Fibroblast of lung (primary cell): ENCODE measurements at places on chromosomes 3 and 15. TPM values are rescaled to one million over a fixed set of nuclear protein-coding genes. Genes with fewer than 3 reads are reported as not detected.
A peak's percentile ranks its signal among the peaks of the same experiment; 100 is the strongest.

Gene RBPMS2
- polyA plus RNA-seq = 0.18 and 1.1 TPM in 2 replicates

Gene GHSR
- not detected in 2 replicates for polyA plus RNA-seq

Gene DNAH12
- 0.06 and 0.12 TPM in 2 replicates for polyA plus RNA-seq

Gene ZPLD1
- 0.02 TPM in 1 of 2 replicates, not detected in the other for polyA plus RNA-seq

Gene ACP3
- 3.9 and 25.3 TPM in 2 replicates for polyA plus RNA-seq

Gene FBXL2
- polyA plus RNA-seq = 16.0 and 26.5 TPM in 2 replicates

Gene IQSEC1
- 4.3 and 5.9 TPM in 2 replicates for polyA plus RNA-seq

Gene RAD51
- 5.0 and 10.3 TPM in 2 replicates for polyA plus RNA-seq

Gene CHRNB4
- polyA plus RNA-seq = not detected in 2 replicates

DNA sequence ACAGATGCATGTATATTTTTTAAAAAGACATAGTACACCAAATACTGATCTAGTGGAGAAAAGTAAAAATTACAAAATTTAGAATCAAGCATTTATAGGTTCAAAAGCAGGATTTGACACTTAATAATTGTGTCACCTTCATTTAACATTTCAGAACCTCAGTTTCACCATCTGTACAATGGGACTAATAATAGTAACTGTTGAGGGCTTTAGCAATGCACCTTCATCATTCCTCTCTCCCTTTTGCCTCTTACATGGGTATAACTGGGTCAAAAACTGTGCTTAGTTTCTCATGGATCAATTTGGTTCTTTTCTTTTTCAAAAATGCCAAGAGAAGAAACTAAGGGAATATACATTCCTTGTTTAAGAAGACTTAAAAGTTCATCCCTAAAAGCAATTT lies 5.5 kb upstream of the TMEM212 start:
- DNase-seq = no peak

DNA sequence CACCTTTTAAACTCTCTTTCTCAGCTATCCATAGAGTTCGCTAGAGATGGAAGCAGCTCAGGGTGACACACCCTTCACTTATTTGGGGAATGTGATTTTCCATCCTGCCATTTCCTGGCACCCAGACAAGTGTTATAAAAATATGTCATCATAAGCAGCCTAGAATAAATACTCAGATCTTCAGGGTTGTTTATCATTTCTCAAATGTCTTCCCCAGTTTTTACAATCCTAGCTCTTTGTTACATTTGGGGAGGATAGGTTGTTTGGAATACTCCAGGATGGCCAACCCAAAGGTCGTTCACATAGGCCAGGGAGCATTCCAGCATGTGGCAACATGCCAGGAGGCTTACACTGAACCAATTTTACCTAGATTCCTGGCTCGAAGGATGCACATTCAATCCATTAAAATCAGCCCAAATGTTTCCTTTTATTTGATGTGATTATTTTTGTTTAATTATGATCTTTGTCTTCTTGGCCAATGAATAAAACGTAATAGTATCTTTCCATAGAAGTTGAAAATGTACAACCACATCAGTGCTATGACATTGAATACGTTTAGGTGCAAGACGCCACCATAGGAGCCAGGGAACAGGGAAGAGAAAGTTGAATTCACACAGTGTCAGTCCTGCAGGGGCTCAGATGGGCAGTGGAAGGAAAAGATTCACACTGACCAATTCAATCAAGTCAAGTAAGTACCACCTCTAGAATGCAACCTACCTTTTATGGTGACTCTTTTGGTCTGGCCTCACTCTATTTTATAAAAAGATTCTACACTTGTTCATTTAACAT lies 537.7 kb upstream of the MDFIC2 start:
- peak; percentile 91 for DNase-seq

- no peak for DNase-seq
Observed at GRCh38 chr15:78006567-78007205, 70.8 kb downstream of the TBC1D2B start.

GRCh38 chr15:98408231-98408630 lies 240.1 kb upstream of the IGF1R start:
- DNase-seq = no peak

DNA sequence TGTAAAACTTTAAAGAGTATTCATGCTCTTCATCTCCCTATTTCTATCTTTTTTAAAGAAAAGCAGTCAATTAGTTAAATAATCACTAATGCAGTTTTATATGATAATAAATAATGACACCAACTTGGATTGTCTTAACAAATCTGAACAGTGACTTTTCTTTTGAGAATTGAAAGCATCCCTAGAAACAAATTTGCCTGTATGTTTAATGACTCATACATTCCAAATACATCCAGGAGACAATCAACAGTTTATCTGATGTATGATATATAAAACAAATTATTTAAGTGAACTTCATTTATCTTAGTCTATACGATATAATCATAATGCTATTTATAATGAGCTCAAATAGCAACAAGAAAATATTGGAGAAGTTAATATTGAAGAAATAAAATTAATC lies 78.0 kb downstream of the ALCAM start:
- no peak for DNase-seq

- DNase-seq = peak; percentile 14
Observed at GRCh38 chr15:80988148-80988796, 1.3 kb downstream of the MESD start.

GRCh38 chr3:78312851-78313250 lies 1273.0 kb downstream of the ROBO2 start:
- no peak for DNase-seq

DNA sequence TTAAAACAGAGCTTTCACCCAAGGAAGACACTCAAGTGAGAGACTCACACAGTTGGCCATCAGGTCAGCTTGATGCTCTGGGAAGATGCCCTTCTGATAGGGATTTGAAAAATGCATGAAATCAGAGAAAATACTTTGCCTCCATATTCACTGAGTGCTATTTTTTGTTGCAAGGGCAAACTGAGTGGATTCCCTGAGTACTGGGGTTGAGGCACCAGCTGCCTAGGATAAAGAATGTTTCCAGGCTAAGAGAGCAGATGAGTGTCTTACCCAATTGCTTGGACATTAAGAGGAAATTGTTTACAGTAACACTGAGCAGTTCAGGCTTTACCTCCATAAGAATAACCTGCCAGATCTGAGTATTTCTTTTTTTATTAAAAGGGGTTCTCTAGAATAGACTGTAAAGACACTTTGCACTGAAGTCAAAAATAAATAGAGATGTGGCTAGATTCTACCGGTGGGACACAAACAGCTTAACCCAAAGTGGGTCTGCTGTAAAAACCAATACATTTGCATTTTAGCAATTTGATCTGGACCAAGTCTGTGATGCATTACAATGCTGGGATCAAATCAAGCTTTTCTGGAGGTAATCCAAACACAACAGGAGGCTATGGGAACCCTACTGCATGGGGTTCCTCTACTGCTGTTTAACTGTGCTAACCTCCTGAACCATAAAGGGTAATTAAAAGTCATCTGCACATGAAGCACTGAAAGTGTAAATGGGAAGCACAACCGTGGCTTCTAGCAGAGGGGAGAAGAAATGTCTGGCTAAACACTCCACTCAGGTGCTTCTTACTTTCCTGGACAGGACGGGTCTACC lies 238.8 kb upstream of the WNT5A start:
- no peak for DNase-seq

DNA sequence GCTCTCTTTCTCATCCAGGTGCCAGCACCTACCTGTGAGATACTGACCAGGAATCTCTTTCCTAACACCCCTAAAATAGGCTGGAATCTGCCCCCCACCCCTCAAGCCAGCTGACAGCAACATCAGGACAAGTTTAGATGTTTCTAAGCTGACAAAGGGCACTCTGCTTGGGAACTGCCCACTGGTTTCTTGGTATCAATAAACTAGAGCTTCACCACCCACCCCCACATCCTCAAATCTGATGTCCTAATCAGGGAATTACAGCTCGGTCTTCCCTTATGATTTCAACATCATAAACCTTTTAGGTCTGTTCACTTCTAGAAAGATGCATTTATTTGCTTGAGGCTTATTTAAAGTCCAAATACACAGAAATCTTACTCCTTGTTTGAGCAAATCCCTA lies 34.7 kb downstream of the CEP19 start:
- no peak for DNase-seq

GRCh38 chr3:42106646-42107045 lies 15.5 kb downstream of the TRAK1 start:
- no peak for DNase-seq

- DNase-seq = peak; percentile 93
Observed at GRCh38 chr15:92617549-92618520, 37.7 kb downstream of the FAM174B start.

DNA sequence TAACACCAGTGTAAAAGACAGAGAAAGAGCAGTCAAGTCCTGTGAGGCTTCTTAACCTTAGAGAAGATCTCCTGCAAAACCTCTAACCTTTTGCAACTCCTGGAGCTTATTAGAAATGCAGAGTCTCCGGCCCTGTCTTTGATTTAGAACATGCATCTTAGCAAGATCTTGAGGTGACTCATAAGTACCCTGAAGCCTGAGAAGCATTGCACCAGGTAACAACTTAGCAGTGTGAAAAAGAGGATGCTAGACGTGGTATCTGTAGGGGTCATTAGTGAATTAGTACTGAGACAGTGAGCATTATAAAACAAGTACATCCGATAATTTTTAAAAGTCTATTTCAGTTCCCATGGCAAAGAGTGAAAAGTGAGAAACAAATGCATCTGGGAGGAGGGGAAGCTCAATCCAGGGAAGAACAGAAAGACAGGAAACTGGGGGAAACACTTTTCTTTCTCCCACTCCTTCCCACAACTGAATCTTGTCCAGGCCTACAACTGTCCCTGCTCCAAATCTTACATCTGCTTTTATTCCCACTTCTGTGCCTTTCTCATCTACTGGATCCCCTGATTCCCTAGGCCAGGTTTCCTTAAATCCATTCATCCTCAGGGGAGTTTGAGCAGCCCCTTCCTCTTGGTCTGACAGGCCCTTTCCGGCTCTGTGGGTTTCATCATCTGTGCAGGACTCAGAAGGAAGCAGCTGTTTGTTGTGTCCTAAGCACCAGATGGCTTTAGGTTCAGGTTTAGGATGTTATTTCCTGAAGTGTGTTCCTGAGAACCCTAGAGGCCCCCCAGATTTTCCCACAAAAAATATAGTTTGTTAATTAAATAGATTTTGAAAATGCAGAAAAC lies 128.1 kb upstream of the IL12A start:
- DNase-seq = no peak

GRCh38 chr3:86175051-86175536 lies 815.9 kb downstream of the VGLL3 start:
- DNase-seq = no peak

DNA sequence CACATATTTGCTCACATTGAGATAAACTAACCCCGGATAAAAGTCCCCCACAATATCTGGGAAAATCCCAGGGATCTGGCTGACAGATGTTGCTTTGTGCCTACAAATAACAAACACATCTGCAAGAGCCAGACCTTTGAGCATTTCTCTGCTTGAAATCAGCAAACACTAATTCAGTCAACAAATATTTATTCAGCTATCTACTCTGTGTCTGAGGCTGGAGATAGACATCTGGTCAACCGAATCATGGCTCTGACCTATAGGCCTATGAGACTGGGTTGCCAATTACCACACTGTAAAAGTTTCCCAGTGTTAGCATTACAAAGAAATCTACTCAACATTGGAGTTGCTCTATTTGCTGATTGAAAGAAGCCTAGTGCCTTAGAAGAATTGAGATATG lies 201.1 kb upstream of the CADPS start:
- DNase-seq = no peak

GRCh38 chr3:179074656-179075055 lies 3.0 kb upstream of the ZMAT3 start:
- no peak for DNase-seq

- DNase-seq = no peak
Observed at GRCh38 chr3:7813365-7813764, 688.3 kb upstream of the LMCD1 start.

DNA sequence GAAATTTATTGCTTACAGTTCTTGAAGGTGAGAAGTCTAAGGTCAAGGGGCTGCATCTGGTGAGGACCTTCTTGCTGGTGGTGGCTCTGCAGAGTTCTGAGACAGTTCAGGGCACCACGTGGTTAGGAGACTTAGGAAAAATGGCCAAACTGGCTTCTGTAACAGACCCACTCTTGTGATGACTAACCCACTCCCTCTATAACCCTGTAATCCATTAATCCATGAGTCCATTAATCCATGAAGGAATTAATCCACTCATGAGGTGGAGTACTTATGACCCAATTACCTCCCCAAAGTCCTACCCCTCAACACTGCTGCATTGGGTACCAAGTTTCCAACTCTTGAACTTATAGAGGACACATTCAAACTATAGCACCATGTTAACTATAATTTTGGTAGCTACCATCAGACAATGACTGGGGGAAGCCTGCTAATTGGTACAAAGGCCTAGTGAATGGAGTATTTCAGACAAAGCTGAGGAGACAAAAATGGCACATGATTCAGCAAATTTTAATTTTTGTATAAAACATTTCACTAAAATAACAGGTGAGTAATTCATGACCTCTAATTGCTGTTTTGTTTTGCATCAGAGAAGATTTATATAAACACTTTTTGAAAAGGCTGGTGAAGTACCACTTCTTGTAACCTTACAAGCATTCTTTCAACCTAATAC lies 374.1 kb upstream of the TBL1XR1 start:
- no peak for DNase-seq

DNA sequence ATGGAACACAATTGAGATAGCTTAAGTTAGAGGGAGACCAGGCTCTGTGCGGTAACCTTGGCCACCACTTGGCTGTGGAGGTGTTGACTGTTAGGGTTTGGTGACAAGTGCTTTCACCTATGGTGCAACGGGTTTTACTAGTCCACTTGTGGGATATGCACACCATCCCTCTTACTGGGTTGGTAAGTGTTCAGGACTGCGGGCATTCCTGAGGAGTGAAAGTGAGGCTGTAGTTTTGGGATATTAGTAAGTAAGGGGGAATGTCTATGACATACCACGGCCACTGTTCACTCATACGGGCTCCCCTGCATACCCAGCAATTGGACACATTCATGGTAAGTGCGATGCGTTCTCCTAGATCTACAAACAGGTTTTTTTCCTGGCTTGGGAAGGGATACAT lies 8.0 kb upstream of the RAD54L2 start:
- DNase-seq = no peak

DNA sequence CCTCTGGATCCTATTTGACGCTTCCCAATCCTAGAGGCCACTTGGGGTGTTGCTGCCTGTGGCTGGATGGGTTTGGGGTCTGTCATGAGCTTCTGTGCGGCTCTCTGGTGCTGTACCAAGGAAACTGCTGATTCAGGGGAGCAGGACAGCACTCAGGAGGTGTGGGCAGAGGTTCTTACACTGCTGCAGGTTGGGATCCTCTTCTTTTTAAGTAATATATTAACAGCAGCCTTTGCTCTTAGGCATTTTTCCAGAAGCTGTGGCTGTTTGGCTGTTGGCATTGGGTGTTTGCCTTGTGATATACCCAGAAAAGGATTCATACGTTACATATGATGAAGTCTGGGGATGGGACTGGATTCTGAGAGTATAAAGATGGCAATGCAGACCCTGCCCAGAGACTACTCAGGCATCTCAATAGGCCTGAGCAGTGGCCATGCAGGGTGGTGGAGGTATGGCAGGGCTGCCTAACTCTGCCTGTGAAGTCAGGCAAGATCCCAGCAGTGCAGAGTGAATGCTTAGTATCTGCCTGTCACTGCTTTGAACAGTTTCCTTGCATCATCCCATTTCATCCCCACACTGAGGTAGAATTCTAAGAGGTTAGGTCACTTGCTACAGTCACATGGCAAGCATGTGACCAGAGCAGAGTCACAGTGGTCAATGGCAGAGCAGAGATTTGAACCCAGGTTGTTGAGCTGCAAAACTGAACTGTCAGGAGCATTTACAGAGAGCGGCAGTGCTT lies 3.9 kb downstream of the ABHD6 start:
- DNase-seq = no peak

- peak; percentile 1 for DNase-seq
Observed at GRCh38 chr3:75048650-75049049, 434.2 kb upstream of the CNTN3 start.

GRCh38 chr3:115657168-115657567 lies 33.9 kb downstream of the GAP43 start:
- DNase-seq = no peak

- no peak for DNase-seq
Observed at GRCh38 chr3:109631897-109632296, 294.6 kb upstream of the DPPA4 start.
